ENCODE measurements at places on chromosomes 3 and 15. TPM values are rescaled to one million over a fixed set of nuclear protein-coding genes. Genes with fewer than 3 reads are reported as not detected.

GRCh38 chr3:120348065-120348990 lies 826 bp downstream of the LRRC58 start:
- DNase-seq, result no peak
- H3K27me3 ChIP-seq, result no peaks in the 10 kb centered on the region
- H3K27ac ChIP-seq, result peak overlapping the region; percentile 87
- H3K4me3 ChIP-seq, result peak overlapping the region; percentile 89

DNA sequence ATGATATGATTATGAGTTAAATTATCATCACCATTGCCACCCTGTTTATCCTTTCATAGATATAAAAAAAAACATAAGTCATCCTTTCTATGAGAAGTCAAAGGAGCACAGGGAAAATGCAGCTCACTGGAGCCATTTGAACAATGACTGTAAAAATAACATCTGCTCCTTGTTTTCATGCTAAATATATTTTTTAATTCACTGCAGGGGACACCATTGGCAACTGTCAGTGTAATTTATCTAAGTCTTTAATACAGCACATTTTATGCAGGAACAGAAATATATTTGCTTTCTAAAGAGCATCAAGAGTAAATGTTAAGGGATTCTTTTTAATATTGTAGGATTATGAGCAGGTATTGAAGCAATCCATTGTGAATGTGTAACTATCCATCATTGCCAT lies 371.3 kb downstream of the ZBBX start:
- no peak for DNase-seq
- H3K4me3 ChIP-seq, result no peak overlapping the region
- H3K27ac ChIP-seq, result no peak overlapping the region
- no peaks in the 10 kb centered on the region for H3K27me3 ChIP-seq

GRCh38 chr15:101250341-101250831 lies 1.5 kb downstream of the CHSY1 start:
- DNase-seq, result no peak
- H3K36me3 ChIP-seq, result no peaks in the 10 kb centered on the region
- H3K27me3 ChIP-seq, result no peaks in the 10 kb centered on the region
- H3K4me3 ChIP-seq, result peak overlapping the region; percentile 98
- peaks cover 12% of the 10 kb centered on the region for H3K4me1 ChIP-seq

DNA sequence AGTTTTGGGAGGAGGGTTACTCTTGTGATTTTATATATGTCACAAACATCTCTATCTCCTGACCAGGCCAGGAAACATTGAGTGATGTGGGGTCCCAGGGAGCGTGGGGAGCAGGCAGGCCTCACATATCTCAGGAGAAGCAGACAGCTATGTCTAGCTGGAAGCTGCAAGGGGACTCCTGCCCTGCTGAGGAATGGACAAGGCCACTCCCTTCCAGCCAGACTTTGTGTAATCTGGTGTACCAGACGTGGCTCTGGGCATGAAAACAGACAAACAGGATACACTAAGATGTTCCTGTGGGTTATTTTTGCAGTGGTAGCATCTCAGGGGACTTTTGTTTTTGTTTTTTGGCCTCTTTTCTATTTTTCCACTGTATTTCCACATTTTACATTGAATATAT lies 23.2 kb downstream of the CYP8B1 start:
- DNase-seq, result no peak
- H3K27ac ChIP-seq, result no peak overlapping the region
- no peaks in the 10 kb centered on the region for H3K36me3 ChIP-seq
- no peaks in the 10 kb centered on the region for H3K27me3 ChIP-seq
- peaks cover under 1% of the 10 kb centered on the region for H3K4me1 ChIP-seq
- no peak overlapping the region for H3K4me3 ChIP-seq

- no peak overlapping the region for H3K4me3 ChIP-seq
- no peak overlapping the region for H3K27ac ChIP-seq
- peaks cover 9% of the 10 kb centered on the region for H3K4me1 ChIP-seq
- DNase-seq, result no peak
- peaks cover 18% of the 10 kb centered on the region for H3K27me3 ChIP-seq
Measured at GRCh38 chr15:42083916-42084315, 10.4 kb downstream of the PLA2G4D start.

DNA sequence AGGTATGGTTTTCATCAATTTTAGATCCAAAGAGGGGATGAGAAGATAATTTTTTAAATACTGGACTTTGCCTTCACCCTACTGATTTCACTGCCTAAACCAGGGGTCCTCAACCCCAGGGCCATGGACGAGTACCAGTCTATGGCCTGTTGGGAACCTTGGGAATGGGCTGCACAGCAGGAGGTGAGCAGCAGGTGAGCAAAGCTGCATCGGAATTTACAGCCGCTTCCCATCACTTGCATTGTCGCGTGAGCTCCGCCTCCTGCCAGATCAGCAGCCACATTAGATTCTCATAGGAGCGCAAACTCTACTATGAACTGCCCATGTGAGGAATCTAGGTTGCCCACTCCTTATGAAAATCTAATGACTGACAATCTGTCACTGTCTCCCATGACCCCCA lies 76.3 kb upstream of the TTBK2 start:
- no peak overlapping the region for H3K27ac ChIP-seq
- H3K4me1 ChIP-seq, result peaks cover 6% of the 10 kb centered on the region
- H3K36me3 ChIP-seq, result no peaks in the 10 kb centered on the region
- H3K4me3 ChIP-seq, result no peak overlapping the region
- DNase-seq, result no peak
- H3K27me3 ChIP-seq, result no peaks in the 10 kb centered on the region

Gene USP13
- total RNA-seq, result 115 TPM

DNA sequence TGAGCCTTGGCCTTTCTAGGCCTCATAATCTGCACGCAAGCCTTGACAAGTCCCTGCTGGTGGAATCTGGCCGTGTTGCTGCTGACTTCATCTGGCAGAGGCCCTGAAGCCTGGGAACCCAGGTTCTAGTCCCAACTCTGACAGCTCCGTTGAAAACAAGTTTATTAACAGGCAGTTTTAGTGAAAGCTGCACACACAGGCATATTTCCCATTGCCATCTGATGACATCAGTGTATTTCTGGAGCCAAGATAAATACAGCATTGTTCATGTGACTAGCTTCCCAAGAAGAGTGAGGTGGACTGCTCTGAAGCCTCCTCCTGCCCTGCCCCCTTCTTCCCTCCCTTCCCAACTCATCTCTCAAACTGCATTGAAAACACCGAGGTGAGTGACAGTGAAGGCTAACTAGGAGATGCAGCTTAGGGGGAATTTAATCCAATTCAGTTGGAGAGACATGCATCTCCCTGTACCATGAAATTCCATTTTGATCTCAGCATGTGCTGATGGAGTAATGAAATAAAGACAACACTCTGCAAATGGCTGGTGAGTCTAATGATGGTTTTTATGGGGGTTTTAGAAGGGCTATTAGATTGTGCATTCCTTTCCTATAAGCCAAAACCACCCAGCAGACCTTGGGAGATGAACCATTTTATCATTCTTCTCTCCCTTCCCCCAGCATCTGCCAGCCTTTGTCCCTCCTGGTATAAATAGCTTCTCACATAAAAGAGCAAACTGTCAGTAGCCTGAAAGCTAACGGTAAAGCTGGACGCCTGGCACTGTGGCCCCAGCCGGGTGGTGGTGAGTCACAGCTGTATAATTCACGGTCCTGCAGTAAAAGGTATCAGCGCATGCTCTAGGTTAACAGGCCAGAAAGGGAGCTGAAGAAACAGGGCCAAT lies 38.0 kb downstream of the PRICKLE2 start:
- H3K4me1 ChIP-seq, result peaks cover 47% of the 10 kb centered on the region
- peak overlapping the region; percentile 71 for H3K27ac ChIP-seq
- peak; percentile 54 for DNase-seq
- no peaks in the 10 kb centered on the region for H3K27me3 ChIP-seq
- no peak overlapping the region for H3K4me3 ChIP-seq

- H3K4me3 ChIP-seq, result no peak overlapping the region
- H3K4me1 ChIP-seq, result no peaks in the 10 kb centered on the region
- no peak for DNase-seq
- no peaks in the 10 kb centered on the region for H3K36me3 ChIP-seq
- no peaks in the 10 kb centered on the region for H3K27me3 ChIP-seq
Measured at GRCh38 chr15:28911310-28911931, 25.6 kb downstream of the APBA2 start.

Gene CTXN2
- not detected for total RNA-seq

Gene NRROS
- 2.0 TPM for total RNA-seq

DNA sequence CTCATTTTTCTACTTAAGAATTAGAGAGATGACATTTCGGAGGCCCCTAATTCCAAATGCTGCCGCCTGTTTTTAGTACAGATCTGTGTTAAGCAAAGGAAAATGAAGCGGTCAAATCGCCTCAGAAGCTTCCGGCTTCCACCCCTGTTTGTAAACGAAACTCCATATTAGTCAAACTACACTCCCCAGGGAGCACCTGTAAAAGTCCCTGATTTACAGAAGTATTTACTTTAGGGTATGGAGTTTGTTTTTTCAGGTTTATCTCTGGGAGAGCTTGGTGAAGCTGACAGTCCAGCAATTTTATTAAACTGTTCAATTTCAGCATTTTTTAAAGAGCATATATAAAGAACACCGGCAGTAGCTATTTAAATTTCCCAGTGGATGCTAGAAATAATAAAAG lies 319.8 kb downstream of the FHIT start:
- no peak overlapping the region for H3K4me3 ChIP-seq
- no peaks in the 10 kb centered on the region for H3K27me3 ChIP-seq
- DNase-seq, result no peak
- H3K4me1 ChIP-seq, result no peaks in the 10 kb centered on the region

DNA sequence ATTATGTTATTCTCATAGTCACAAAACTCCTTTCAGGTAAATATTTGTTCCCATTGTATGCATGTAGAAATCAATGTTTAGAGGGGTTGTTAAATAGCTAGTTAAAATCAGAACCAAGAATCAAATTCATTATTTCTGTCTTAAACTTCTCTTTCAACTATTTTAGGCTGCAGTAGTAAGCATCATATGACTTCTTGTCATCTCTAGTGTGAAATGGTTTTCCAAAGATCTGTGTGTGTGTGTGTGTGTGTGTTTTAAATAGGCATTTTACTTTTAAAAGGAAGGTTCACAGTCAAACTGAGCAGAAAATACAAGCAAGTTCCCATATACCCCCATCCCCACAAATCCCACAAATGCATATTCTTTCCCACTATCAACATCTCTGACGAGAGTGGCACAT lies 506.5 kb downstream of the LPP start:
- DNase-seq, result no peak
- H3K36me3 ChIP-seq, result no peaks in the 10 kb centered on the region
- H3K4me3 ChIP-seq, result no peak overlapping the region
- no peak overlapping the region for H3K27ac ChIP-seq
- H3K4me1 ChIP-seq, result peaks cover 3% of the 10 kb centered on the region

Gene CPLX3
- 4.6 TPM for total RNA-seq

GRCh38 chr3:152039887-152040286 lies 166.4 kb downstream of the SUCNR1 start:
- H3K4me1 ChIP-seq, result no peaks in the 10 kb centered on the region
- no peak overlapping the region for H3K4me3 ChIP-seq
- no peak overlapping the region for H3K27ac ChIP-seq
- H3K36me3 ChIP-seq, result no peaks in the 10 kb centered on the region

DNA sequence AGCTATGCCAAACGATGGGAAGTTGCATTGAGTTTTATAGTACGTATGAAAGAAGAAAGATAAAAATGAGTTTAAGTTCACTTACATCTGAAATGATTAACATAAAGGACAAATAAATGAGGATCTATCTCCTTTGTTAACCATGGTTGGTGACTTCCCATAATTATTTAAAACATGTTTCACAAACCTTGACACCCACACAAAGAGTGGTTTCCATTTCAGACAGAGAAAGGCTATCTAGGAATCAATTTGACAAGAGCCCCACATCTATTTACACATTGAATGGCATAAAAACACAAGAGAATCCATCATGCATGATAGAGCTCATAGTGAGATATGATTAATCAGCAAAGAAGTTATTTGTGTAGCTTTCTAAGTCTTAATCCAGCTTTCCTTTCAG lies 14.2 kb upstream of the MTMR10 start:
- no peak overlapping the region for H3K27ac ChIP-seq
- H3K36me3 ChIP-seq, result no peaks in the 10 kb centered on the region
- H3K4me1 ChIP-seq, result peaks cover 16% of the 10 kb centered on the region
- no peak for DNase-seq
- H3K27me3 ChIP-seq, result peaks cover 13% of the 10 kb centered on the region
- no peak overlapping the region for H3K4me3 ChIP-seq

Gene FRMD4B
- total RNA-seq, result 20.2 TPM

- no peaks in the 10 kb centered on the region for H3K36me3 ChIP-seq
- no peak for DNase-seq
- no peaks in the 10 kb centered on the region for H3K4me1 ChIP-seq
- H3K27me3 ChIP-seq, result no peaks in the 10 kb centered on the region
- H3K27ac ChIP-seq, result no peak overlapping the region
- no peak overlapping the region for H3K4me3 ChIP-seq
Measured at GRCh38 chr3:77967621-77968020, 927.7 kb downstream of the ROBO2 start.

Gene ANKRD34C
- total RNA-seq, result not detected

DNA sequence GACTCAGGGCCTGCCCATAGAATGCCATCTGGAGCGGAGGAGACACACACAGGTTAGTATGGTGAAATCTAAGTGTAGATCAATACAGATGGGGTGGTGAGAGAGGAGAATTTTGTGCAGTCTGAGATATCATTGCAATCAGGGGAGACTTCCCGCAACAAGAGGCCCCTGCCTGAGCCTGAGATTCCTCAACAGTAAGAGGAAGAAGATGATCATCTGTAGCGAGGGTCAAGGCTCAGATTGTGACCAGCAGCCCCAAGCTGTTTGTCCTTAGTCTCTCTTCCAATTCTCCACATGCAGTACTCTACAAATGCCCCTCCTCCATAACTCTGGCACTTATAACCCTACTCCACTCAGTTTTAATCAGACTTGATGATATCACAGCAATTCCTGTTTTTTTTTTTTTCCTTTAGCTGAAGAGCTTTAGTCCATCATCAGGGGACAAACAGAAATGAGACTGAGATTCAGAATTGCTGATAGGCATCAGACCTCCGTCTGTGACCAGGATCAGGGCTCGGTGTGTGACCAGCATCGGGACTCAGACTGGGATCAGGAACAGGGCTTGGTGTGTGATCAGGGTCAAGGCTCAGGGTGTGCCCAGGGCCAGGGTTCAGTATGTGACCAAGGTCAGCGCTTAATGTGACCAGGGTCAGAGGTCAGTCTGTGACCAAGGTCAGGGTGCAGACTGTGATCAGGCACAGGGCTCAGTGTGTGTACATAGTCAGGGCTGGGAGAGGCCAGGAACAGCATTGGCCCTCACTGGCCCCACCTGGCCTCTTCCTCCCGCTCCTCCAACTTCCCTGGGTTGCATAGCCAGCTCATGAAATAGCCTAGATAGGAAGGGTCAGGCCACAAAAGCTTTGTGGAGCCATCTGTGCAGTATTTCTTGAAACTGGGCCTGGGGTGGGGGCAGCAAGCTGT lies 14.1 kb downstream of the LOXL1 start:
- H3K27me3 ChIP-seq, result no peaks in the 10 kb centered on the region
- DNase-seq, result no peak
- no peak overlapping the region for H3K4me3 ChIP-seq
- H3K36me3 ChIP-seq, result no peaks in the 10 kb centered on the region

- DNase-seq, result no peak
- H3K27ac ChIP-seq, result no peak overlapping the region
- no peaks in the 10 kb centered on the region for H3K4me1 ChIP-seq
- H3K36me3 ChIP-seq, result no peaks in the 10 kb centered on the region
Measured at GRCh38 chr3:170712336-170712735, 126.5 kb upstream of the SLC7A14 start.

Gene TGM5
- not detected for total RNA-seq

Gene AHSG
- total RNA-seq, result not detected

Gene SLC49A4
- 18.1 TPM for total RNA-seq

Gene DPPA2
- total RNA-seq, result not detected

Gene GMNC
- 3.7 TPM for total RNA-seq

Measured in heart right ventricle (tissue), 16 donors.